ENCODE measurements at places on chromosomes 3 and 15.

DNA sequence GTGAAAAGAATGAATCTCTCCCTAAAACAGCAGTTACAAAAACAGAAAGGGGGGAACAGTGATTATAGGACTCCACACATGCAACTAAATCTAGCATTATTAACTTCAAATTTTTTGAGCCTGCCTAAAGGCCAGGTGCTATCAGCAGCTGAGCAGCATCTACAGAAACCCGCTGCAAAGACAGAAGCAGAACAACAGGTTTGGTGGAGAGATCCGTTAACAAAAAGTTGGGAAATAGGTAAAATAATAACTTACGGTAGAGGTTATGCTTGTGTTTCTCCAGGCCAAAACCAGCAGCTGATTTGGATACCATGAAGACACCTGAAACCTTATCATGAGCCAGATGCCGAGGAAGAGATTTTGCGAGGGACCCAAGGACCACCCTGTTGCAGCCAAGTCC, 201.6 kb upstream of the UBE3A start:
- DNase-seq, result no peak

DNA sequence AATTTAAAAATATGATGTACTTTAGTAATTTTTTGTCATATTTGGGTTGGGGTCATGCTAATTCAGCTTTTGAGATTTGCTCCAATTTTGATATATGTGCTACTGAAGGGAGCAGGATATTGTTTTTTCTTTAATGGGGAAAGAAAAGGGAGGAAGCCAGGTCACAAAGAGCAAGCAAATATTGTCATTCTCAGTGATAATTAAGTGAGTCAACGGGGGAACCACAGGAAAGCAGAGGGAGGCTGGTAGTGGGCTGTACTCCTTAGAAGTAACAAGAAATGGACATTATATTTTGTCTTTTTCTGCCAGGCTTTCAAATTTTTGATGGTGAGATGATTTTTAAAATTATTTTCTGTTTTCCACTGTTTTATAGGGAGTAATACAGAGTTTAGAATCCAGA, 45.6 kb upstream of the NMD3 start:
- DNase-seq, result no peak

DNA sequence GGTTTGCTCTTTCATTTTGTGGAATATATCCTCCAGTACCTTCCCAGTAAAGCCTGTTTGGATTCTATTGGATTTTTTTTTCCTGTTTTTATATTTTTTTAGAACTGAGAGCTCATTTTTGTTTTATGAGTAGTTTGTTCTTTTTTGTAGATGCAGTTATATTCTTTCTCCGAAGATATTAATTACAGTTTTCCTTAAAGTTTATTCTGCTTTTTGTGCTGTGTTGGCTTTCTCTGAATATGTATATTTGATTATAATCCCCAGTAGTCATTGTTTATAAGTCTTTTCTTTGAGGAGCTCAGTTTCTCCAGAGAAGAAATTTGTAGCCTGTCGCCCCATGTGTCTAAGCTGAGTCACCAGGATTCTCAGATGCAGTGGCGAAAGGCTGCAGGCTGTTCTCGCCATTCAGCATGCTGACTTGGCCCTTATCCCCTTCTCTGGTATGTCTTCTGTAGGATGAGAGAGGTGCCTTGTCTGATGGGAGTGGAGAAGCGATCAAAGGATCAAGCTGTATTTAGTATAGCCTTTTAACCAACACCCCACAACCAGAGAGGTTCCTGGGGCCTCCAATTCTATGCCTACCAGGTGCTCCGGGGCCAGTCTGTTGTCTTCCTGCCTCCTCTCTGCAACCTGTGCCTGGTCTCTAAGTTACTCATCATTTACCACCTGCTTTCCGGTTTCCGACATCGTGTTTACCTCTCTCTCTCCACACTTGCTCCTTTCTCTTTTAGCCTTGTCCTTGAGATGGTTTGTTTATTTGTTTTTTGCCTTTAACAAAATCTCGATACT, 31.7 kb upstream of the MFSD1 start:
- DNase-seq, result no peak

DNA sequence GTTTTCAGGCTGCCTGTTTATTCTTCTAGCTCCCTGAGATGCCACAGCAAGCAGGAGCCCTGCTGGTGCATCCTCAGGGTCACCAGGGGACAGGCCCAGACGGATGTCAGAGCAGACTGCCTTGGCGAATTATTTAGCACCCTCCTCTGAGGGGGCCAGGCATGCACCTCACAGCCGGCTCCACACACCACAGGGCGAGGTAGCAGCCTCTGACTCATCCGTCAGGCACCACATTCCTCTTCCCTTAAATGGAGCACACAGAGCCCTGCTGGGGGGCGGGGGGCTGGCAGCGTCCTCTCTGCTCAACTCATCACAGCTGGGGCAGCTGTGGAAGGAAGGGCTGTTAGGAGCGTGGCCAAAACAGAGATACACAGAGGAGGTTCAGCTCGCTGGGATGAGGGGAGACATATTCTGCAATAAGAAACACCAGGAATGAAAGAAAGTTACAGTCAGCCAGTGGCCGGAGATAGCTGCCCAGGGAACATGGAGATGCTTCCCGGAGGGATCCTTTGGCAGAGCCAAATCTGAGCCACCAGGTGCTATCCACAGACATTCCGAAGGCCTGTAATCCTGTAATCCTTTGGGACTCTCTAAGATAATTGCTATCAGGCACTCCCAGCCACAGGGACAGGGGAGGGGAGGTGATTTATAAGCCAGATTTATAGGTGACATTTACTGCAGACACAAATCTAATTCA, 13.9 kb upstream of the PRICKLE2 start:
- no peak for DNase-seq

- DNase-seq, result no peak
Observed at GRCh38 chr15:36659917-36660316, 80.5 kb downstream of the CDIN1 start.

- no peak for DNase-seq
Observed at GRCh38 chr15:88900309-88900981, 5.1 kb upstream of the HAPLN3 start.

- no peak for DNase-seq
Observed at GRCh38 chr3:74844428-74844827, 230.0 kb upstream of the CNTN3 start.

DNA sequence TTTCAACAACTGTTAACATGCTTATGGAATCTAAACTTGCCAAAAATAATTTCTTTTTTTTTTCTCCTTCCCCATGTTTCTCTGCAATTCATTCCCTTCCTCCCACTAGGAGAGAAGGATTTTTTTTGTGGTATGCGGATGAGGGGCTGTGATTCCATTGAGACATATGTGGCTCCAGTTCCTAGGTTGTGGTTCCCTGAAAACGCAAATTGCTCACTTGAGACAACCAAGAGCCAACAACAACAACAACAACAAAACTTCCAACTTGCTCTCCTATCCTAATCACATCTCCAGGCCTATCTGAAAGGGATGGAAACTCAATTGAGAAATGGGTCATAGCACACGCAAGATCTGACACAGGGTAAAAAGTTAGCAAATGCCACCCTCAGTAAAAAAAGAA, 406.5 kb upstream of the TGFBR2 start:
- no peak for DNase-seq

DNA sequence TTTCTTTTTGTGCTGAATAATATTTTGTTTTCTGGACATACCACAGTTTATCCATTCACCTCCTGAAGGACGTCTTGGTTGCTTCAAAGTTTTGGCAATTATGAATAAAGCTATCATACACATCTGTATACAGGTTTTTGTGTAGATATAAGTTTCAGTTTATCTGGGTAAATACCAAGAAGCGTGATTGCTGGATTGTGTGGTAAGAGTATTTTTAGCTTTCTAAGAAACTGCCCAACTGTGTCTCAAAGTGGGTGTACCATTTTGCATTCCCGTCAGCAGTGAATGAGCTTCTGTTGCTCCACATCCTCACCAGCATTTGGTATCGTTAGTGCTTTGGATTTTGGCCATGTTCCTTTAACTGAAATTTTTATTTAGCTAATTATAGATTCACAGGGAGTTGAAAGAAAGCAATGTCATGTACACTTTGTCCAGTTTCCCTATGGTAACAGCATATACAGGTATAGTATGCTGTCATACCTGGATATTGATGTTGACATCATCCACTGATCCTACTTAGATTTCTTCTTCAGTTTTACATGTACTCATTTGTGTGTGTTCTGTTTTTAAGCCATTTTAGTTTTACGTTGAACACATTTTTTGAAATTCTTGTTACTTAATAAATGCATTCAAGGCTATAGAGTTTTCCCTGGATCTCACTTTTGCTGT, 11.9 kb downstream of the ARID3B start:
- no peak for DNase-seq

DNA sequence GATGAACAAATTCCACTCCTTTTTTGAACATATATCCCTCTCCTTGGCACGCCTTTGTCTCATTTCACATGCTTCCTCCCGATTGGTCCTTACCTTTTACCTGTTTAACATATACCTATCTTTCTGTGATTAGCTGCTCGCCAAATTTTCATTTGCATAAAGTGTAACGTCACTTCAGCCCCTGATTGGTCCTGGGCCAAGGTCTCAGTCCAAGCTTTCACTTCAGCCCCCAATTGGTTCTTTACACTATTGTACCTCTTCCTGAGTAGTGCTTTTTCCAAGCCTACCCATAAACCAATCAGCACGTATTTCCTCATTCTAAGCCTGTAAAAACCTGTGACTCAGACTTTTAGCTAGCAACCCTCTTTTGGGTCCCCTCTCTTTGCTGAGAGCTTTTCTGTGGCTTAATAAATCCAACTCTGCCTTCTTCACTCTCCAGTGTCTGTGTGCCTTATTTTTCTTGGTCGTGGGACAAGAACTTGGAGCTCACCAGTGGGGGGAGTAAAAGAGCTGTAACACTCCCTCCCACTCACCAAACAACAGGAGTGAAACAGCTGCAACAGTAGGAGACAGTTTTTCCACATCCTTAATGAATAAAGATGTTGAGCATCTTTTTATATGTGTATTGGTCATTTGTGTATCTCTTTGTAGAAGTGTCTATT, 584 bp upstream of the XCR1 start:
- DNase-seq, result no peak

- DNase-seq, result no peak
Observed at GRCh38 chr15:33032053-33032452, 162.5 kb downstream of the FMN1 start.

- DNase-seq, result no peak
Observed at GRCh38 chr3:39637807-39638206, 170.3 kb downstream of the MOBP start.

DNA sequence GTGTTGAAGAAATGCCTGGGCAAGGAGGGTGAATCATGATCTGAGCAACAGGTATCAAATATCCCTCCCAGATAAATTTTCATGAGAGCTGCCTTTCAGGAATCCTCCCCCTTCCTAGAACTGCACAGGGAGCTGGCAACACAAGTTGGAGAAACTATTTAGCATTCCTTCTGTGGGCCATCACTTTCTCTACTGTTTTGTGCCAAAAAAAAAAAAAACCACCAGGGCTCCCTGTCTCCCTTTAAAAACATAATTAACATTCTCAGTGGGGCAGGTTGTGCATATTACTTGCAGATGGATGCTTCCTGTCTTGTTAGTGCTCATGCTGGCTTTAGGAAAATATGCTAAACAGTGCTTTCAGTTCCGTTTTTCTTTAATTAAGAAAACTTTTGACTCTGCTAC, 234.9 kb upstream of the LMCD1 start:
- DNase-seq, result no peak

GRCh38 chr3:171314341-171314740, 145.9 kb downstream of the TNIK start:
- no peak for DNase-seq

Measured in stimulated activated naive CD8-positive, alpha-beta T cell treated with anti-CD3 and anti-CD28 coated beads, Interleukin-15, amount 100 ng/mL, for 72 hours (primary cell).